ENCODE measurements at places on chromosomes 3 and 15. TPM values are rescaled to one million over a fixed set of nuclear protein-coding genes. Genes with fewer than 3 reads are reported as not detected.

DNA sequence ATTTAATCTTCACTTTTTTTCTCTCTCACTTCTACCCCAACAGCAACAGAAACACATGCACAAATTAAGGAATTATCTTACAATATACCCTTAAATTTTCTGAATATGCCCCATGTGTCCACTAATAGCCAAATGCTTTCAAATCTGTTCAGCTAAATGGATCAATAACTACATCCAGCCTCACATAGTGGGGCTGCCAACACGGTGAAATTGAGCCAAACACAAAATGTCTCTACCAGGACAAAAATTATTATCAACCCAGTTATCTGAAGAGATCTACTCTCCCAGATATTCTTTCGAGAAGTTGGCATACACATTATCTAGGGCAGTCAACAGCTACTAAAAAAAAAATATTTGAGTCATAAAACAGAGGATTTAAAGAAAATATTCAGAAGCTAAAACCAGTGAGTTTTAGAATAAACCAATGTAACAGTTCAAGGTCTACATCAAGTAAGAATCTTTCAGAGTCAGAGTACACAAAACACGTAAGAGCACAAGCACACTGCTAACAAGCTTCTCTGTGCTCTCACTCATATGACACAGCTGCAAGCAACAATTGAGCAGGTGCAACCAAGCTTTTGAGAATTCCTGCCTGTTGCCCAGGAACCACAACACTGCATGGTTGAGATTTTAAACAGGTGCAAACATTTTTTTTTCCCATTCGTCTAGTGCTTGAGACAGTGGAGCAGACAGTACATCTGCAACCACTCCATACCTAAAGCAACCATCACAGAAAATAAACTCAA is 247.7 kb downstream of the ZBTB20 start:
- no peak for DNase-seq

DNA sequence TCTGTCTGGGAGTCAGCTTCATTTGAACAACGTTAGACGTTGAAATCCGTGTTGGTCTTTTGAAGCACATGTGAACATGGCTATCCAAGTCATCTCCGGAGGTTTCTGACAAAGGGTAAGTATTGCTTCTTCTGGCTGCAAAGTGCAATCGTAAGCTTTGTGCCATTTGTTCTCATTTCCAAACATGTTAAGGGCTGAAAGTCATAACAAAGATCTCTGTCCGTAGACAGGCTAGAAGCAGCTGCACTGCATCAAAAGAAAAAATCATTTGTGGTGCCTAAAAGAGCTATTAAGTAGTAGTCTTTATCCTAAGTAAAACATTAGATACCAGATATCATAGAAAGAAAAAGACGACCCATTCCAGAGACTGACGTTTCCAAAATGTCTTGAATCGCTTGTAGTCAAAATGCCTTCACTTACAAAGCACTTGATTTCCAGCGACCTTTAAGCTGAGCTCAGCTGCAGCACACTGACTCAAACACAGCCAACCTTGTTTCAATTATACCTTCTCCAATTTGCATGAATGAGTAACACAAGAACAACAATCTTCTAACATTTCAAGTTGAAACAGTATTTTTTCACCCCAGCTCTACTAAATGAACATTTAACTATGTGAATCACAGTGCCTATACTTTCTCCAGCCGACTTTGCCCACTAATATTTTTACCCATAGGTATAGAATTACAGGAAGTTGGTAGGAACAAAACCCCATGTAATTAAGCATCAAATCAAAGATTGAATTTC is 76.6 kb downstream of the NEDD4 start:
- DNase-seq: no peak

- no peak for DNase-seq
Measured at GRCh38 chr3:193506921-193507320, 47.8 kb downstream of the ATP13A4 start.

GRCh38 chr3:67094774-67095173 is 96.7 kb downstream of the KBTBD8 start:
- DNase-seq: no peak

The PCOLCE2 gene
- total RNA-seq: 2.3 TPM

The GUCA1C gene
- total RNA-seq: not detected

The P3H2 gene
- total RNA-seq: 41.2 TPM

The ARRDC4 gene
- total RNA-seq: 11.1 TPM

- DNase-seq: no peak
Measured at GRCh38 chr15:50235794-50236193, 29.7 kb downstream of the HDC start.

- DNase-seq: no peak
Measured at GRCh38 chr3:98038286-98038685, 3.2 kb upstream of the GABRR3 start.

GRCh38 chr3:44032487-44032886 is 209.2 kb upstream of the TOPAZ1 start:
- DNase-seq: no peak

GRCh38 chr3:8529181-8529637 is 27.6 kb downstream of the LMCD1 start:
- no peak for DNase-seq

The KLHL25 gene
- 8.4 TPM for total RNA-seq

DNA sequence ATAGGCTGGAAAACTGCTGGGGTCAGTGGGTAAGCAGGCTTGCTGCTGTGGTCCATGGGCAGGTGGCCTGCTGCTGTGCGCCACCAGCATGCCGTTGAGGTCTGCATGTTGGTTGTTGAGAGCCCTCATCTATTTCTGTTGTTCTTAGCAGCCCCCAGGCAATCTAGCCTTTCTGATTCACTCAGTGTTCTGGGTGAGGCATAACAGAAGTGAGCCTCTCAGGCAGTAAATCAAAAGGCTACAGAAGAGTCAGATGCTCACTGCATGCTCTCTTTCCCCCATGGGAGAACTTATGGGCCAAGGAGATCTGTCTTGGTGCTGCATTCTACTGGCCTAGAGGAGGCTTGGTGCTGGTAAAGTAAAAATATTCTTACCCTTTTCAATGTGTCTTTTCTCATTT is 67.8 kb upstream of the ATP10A start:
- DNase-seq: no peak

The MUSTN1 gene
- 15.7 TPM for total RNA-seq

The SENP8 gene
- total RNA-seq: 1.5 TPM

The CADPS gene
- total RNA-seq: 4.8 TPM

The MORC1 gene
- total RNA-seq: not detected

The ATOSA gene
- 69.8 TPM for total RNA-seq

The PLAAT1 gene
- 7.2 TPM for total RNA-seq

The FOXL2NB gene
- not detected for total RNA-seq

DNA sequence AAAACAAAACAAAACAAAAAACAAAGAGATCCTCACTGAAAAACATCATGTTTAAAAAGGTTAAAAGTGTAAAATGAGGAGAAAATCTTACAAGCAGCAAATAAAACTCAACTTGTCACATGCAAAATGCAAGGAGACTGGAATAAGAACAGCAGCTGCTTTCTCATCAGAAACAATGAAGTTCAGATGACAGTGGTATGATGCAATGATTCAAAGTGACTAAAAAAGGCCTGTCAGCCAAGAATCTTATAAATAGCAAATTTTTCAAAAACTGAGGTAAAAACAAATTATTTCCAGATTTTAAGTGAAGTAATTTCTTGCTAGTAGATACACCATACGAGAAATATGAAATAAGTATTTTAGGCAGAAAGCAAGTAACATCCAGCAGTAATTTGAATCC is 68.6 kb upstream of the EPHA3 start:
- no peak for DNase-seq

DNA sequence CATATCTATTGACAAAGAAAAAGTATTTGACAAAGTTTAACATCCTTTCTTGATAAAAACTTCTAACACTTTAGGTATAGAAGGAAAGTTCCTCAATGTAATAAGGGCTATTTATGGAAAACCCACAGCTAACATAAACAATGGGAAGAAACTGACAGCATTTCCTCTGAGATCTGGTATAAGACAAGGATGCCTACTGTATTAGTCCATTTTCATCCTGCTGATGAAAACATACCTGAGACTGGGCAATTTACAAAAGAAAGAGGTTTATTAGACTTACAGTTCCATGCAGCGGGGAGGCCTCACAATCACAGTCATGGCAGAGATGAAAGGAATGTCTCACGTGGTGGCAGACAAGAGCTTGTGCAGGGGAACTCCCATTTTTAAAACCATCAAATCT is 17.8 kb upstream of the CLDN1 start:
- DNase-seq: no peak

The WWTR1 gene
- 35.7 TPM for total RNA-seq

The LMCD1 gene
- total RNA-seq: 52.8 TPM

DNA sequence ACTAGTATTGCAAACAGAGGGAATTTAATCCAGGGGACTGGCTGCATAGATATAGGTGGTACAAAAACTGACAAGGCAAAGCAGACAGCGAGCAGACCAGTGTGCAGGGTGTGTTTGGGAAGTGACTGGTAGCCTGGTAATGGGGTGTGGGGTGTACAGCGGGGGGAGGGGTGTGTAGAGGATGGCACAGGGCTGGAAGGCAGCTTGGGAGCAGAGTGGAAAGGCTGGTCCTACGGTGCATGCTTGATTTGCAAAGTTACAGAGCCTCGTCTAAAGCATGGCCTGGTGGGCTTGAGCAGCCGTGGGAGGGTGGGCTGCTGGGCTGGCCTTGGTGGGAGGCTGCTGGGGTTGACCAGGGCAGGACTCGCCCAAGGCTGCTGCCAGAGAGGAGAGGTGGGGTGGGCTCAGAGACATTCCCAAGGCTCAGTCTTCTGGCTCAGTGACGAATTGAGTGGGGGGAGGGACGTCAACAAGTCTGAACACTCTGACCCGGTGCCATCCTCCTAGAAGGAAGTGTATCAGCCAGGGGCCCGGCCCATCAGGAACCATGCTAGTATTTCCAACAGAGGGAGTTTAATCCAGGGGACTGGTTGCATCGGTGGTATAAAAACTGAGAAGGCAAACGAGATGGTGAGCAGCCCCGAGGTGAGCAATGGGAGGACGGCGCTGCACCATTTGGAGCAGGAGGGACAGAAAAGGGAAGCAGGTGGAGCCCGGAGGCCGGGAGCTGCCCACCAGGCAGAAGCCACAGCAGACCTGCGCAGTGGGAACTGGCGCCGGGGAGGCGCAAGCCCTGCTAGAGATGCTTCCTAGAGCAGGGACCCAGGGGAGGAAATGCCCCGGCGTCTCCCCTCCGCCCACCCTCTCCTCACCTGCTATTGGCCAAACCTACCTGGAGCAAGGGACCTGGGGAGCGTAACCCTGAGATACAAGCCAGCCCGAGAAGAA is 29.2 kb downstream of the CPN2 start:
- DNase-seq: no peak

GRCh38 chr3:194184265-194184751 is 48.4 kb downstream of the HES1 start:
- no peak for DNase-seq

GRCh38 chr3:182698078-182698477 is 95.2 kb upstream of the ATP11B start:
- no peak for DNase-seq

DNA sequence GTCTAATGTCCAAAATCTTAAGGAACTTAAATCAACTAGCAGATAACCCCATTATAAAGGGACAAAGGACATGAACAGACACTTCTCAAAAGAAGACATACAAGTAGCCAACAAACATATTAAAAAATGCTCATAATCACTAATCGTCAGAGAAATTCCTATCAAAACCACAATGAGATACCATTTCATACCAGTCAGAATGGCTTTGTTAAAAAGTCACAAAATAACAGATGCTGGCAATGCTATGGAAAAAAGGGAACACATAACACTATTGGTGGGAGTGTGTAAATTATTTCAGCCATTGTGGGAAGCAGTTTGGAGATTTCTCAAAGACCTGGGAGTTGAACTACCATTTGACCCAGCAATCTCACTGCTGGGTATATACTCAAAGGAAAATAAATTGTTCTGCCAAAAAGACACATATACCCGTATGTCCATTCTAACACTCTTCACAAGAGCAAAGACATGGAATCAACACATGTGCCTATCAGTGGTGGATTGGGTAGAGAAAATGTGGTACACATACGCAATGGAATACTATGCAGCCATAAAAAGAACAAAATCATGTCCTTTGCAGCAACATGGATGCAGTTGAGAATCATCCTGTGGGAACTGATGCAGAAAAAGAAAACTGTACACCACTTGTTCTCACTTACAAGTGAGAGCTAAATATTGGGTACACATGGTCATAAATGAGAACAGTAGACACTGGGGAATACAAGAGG is 78.5 kb downstream of the TCF12 start:
- no peak for DNase-seq

The SYNPR gene
- total RNA-seq: not detected

DNA sequence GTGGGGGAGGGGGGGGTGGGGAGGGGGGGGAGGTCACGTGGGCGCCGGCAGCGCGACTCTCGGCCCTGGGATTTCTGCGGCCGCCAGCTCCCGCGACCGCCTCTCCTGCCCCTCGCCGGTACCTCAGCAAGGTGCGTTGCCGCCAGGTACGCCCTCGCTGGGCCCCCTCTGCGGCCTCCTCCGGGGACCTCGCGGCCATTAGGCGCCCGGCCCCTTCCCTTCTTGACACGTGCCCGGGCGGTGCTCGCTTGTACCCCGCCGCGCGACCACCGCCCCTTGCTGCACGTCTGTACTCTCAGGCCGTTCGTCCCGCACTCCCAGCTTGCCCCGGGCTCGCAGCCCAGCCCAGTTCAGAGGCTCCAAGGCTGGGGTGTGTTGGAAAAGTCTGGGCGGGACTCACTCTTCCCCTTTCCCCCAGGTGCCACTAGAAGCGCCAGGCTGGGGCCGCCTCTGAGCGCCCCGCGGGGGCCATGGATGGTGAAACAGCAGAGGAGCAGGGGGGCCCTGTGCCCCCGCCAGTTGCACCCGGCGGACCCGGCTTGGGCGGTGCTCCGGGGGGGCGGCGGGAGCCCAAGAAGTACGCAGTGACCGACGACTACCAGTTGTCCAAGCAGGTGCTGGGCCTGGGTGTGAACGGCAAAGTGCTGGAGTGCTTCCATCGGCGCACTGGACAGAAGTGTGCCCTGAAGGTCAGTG is at the start of gene MAPKAPK3:
TSS of gene MAPKAPK3 (plus strand) at position 56 of the 696 bp plus-strand sequence. CDS start at position 471, 415 bp downstream.
- no peak for DNase-seq

GRCh38 chr3:150097588-150097890 is 126.8 kb upstream of the PFN2 start:
- no peak for DNase-seq

The SCN11A gene
- not detected for total RNA-seq

The PAQR5 gene
- 16.0 TPM for total RNA-seq

DNA sequence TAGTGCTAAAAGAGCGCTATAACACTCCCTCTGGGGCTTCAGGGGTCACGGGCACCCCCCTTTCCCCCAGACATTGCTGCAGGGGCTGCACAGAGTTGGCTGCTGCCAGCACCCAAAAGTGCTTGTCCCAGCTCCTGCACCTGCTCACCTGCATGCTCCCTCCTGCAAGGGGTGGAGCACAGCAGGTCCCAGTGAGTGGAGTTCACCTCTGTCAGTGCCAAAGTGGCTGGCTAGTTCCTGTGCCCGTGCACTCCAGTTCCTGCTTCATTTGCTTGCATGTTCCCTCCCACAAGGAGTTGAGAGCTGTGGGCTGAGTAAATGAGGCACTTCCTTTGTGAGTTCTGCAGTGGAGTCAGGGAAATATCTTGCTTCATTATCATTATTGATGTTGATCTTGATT is 476.9 kb downstream of the SQOR start:
- no peak for DNase-seq

The SST gene
- total RNA-seq: not detected

Measured in esophagus squamous epithelium (tissue), 5 donors.